ENCODE measurements at places on chromosomes 6 and 20.
A peak's percentile ranks its signal among the peaks of the same experiment; 100 is the strongest.

DNA sequence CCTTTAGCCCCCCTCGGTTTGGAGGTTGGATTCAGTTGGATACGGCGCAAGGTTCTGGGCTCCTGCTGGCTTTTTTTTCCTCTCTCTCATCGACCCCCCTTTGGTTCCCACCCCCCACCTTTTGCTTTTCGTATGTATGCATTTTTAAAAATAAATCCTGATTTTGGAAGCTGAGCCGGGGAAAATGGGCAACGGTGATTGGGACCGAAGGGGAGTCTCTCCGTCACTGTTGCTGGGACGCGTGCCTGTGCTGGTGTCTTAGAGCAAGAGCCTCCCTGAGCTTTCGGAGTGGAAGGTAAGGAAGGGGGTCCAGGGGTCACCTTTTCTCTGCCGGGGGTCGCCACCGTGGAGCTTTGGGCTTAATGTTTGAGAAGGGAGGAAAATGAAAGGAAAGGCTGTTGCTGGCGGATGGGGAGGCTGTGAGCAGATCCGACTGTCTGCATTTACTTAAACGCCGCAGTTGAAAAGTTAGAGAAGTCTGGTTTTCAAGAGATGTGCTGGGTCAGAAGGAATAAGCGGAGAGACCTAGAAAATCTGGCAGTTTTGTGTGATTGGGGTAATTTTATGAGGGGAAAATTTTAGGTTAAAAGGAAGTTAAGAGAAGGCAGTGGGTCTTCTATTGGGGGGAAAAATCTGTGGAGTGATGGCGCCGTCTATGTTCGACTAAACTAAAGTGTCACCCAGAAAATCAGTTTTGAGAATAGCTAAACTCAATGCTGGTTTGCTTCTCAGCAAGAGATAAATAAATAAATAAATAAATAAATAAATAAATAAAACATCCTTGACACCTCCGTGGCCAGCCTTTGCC, 828 bp downstream of the ADGRB3 start:
- H3K27ac ChIP-seq: peak overlapping the region; percentile 83
- no peaks in the 10 kb centered on the region for H3K4me1 ChIP-seq
- H3K36me3 ChIP-seq: no peaks in the 10 kb centered on the region
- H3K27me3 ChIP-seq: peaks cover 9% of the 10 kb centered on the region

- H3K4me1 ChIP-seq: no peaks in the 10 kb centered on the region
- no peaks in the 10 kb centered on the region for H3K36me3 ChIP-seq
- H3K4me3 ChIP-seq: no peak overlapping the region
- no peak overlapping the region for H3K27ac ChIP-seq
- no peak for ATAC-seq
Observed at GRCh38 chr6:45625191-45625664, 247.5 kb upstream of the SUPT3H start.

DNA sequence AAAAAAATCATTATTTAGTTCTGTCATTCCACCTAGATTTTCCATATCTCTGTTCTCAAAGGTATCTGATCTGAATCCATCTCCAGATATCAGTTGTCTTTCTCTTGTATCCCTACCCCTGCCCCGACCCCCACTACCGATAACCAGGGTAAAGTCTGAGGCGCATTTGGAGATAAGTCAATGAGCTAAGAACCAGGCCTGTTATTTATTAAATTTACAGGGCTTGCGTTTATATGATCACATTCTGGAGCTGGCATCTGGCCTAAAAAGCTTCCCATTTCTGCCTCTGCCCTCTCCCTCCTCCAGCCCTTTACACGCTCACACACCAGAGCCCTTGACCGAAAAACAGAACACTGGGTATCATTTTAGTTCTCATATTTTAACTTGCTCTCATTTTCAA, 144.7 kb downstream of the ALDH8A1 start:
- H3K4me1 ChIP-seq: no peaks in the 10 kb centered on the region
- ATAC-seq: no peak
- no peak overlapping the region for H3K27ac ChIP-seq
- no peak overlapping the region for H3K4me3 ChIP-seq

DNA sequence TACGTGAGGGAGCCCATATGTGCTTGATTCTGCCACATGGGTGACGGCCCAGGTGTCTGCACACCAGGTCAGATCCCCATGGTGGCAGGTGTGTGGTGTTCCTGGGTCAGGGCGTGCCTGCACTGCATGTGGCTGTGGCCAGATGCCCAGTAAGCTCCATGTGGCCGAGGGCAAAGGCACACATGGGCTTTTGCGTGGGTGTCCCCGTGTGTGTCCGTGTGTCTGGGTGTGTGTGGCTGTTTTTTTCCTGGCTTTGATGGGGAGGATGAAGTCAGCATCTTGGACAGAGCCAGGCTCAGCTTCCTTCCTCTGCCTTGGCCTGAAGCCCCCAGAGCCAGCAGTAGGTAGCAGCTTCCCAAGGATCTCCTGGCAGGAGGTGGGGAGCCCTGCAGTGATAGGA, 1.5 kb upstream of the TNXB start:
- no peaks in the 10 kb centered on the region for H3K27me3 ChIP-seq
- no peak for ATAC-seq
- H3K27ac ChIP-seq: peak overlapping the region; percentile 77
- peaks cover 70% of the 10 kb centered on the region for H3K4me1 ChIP-seq
- peaks cover 10% of the 10 kb centered on the region for H3K36me3 ChIP-seq
- no peak overlapping the region for H3K4me3 ChIP-seq

DNA sequence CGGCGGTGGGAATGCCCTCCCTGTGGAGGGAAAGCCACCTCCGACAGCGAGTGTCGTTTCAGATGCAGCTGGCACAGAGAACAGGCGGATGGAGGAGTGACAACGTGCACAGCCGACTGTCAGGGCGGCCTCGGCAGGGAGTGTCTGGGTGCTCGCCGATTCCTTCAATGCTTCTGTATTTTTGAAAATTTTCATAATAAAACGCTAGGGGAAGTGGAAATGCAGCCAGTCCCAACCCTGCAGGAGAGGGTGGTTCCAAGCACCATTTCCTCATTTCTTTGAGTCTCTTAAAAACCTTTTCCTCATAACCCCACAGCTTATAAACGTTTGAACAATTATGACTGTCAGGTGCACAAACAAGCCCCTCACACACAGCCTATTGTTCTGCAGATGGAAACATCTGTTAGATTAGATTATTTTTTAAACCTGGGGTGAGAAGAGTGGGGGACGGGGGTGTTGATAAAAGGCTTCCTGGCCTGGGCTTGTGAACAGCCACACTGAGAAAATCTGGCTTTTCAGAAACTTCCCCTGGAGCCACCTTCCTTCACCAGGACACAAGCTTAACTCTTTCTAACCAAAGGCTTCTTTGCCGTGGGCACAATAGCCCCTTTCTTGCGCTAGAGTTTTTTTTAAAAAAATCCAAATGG, 228.9 kb downstream of the ANKRD60 start:
- H3K4me1 ChIP-seq: peaks cover 19% of the 10 kb centered on the region
- H3K4me3 ChIP-seq: peak overlapping the region; percentile 11
- peak; percentile 42 for ATAC-seq

DNA sequence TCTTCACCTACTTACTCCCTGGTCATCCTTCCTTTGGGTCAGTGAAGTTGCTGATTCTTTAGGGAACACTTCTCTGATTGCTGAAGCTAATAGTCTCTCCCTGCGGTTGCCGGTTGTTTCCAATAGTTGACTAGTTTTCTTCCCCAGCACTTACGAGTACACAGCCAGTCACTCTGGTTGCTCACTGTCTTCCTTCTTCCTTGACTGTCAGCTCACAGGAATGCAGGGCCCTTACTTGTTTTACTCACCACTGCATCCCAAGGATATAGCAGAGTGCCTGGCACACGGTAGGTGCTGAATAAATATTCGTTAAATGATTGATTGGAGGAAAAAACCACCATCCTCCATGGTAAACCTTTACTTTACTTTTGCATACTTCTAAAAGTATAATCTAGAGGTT, 345.0 kb downstream of the QKI start:
- no peak for ATAC-seq
- no peak overlapping the region for H3K4me3 ChIP-seq
- H3K36me3 ChIP-seq: no peaks in the 10 kb centered on the region
- H3K4me1 ChIP-seq: peaks cover 5% of the 10 kb centered on the region

- H3K27ac ChIP-seq: no peak overlapping the region
- H3K36me3 ChIP-seq: no peaks in the 10 kb centered on the region
- H3K4me1 ChIP-seq: no peaks in the 10 kb centered on the region
- no peaks in the 10 kb centered on the region for H3K27me3 ChIP-seq
Observed at GRCh38 chr20:2227861-2228260, 67.9 kb upstream of the TGM3 start.

DNA sequence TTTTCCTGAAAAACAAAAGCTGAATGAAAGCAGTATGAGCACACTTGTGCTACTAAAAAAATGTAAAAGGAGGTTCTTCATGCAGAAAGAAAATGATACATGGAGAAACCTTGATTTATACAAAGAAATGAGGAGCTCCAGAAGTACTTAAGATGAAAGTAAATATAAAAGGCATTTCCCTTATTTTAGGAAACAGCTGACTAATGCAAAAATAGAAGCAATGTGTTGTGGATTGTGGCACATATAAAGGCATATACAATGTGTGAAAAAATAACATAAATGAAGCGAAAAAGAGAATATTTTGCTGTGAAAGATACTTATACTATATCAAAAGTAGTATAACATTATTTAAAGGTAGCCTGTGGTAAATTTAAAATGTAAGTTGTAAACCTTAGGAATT, 41.2 kb upstream of the PHIP start:
- H3K4me1 ChIP-seq: no peaks in the 10 kb centered on the region
- H3K36me3 ChIP-seq: no peaks in the 10 kb centered on the region
- H3K27ac ChIP-seq: no peak overlapping the region
- H3K27me3 ChIP-seq: no peaks in the 10 kb centered on the region
- no peak for ATAC-seq
- H3K4me3 ChIP-seq: no peak overlapping the region

DNA sequence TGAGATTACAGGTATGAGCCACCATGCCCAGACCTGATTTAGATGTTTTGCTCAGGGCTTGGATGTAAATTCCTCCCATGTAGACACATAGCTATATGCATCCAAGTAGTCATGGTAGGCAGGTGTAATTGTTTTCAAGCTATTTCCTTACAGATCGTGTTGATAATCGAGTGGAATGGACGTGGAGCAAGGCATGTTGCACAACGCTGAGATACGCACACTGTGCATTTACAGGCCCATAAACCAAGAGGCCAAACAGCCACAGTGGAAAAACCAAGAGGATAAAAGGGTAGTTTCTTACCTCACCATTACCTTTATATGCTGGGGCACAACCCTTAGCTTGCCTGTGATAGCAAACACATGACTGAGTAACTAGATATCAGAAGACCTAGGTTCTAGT, 51.0 kb upstream of the ADGRF1 start:
- ATAC-seq: no peak
- no peaks in the 10 kb centered on the region for H3K27me3 ChIP-seq
- H3K27ac ChIP-seq: no peak overlapping the region
- H3K4me3 ChIP-seq: no peak overlapping the region
- H3K4me1 ChIP-seq: no peaks in the 10 kb centered on the region

GRCh38 chr6:19833947-19834346, 3.2 kb upstream of the ID4 start:
- no peaks in the 10 kb centered on the region for H3K36me3 ChIP-seq
- H3K4me3 ChIP-seq: no peak overlapping the region
- no peak for ATAC-seq
- no peak overlapping the region for H3K27ac ChIP-seq
